ENCODE measurements at places on chromosomes 16 and 17.

DNA sequence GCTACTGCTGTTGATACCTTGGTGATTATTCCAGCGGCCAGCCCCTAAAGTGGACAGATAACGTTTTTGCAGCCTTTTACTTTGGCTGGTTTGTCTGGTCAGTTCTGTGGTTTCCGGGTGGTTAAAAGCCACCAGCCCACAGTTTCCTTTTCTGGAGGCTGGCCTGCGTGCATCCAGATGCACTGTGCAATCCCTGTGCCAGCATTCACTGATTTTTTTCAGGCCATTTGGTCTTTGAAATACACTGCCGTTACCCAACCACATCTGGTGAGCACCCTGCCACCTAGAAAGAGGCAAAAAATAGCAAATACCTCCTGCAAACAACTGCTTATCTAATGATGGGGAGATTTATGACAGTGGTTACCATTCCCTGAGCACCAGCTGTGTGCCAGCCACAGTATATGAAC, 797 bp downstream of the NUDT7 start:
- no peak for DNase-seq

DNA sequence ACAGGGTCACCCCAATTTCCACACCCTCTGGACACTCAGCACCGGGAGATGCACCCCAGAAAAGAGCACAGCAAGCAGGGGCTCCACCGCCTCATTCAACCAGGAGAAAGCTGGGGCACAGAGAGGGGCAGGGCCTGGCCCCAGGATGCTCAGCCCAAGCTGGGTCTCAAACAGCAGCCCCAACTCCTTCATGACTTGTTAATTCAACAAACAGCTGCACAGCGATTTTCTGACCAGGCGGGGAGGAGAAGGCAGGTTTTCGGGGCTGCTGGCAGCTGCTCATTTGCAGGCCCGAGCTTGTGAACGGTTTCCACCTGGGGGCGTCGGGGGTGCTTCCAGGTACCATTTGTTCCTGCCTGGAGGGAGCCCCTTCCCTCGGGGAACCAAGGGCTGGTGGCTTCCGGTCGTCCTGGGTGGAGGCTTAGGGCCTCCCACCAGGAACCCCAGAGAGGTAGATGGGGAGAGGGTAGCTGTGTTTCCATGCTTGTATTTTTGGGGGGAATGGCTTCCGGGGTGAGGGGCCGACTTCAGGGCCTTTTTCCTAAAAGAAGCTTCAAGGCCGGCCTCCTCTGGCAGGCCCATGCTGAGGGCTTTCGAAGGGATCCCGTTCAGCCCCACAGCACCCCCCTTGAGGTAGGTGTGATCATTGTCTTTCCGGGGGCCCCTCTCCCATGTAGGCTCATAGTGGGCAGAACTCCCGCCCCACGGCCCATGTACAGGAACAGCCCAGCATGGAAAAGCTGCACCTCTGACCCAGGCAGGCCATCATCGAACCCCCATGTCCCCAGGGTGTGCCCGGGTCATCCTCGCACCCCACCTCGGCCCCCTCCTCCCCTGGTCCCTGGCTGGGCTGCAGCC, 191.6 kb upstream of the GSE1 start:
- DNase-seq, result no peak

DNA sequence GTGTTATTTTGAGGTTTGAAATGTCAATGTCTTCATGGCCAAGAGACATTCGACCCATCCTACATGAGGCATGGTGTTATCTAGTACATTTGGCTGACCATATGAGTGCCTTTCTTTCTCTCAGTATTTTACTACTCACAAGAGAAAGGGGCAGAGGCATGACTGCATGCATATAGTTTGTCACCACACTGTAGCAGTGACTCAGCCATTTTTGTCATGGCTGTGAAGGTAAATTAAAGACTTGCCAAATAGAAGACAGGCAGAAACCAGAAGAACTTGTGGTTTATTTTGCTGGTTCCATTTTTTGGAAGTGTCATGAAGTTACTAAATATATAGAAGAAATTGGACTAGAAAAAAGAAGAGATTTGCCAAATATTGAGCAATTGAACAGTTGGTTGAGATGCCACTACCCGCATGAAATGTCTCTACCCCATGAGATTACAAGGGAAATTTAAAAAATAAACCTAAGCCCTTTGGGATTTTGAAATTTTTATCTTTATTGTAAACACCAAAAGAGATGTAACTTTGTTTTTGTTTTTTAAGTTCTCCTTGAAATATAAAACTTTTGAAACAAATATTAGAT, 170.3 kb downstream of the CHD9 start:
- DNase-seq, result no peak

GRCh38 chr17:79220713-79221291, 146.2 kb downstream of the ENGASE start:
- no peak for DNase-seq

GRCh38 chr17:68794636-68795434, 160.4 kb downstream of the ABCA8 start:
- no peak for DNase-seq

GRCh38 chr16:62386411-62386810, 350.2 kb upstream of the CDH8 start:
- DNase-seq, result no peak

GRCh38 chr17:56608944-56609343, 15.4 kb downstream of the NOG start:
- no peak for DNase-seq

- no peak for DNase-seq
Measured at GRCh38 chr17:75047398-75048098, 523 bp downstream of the KCTD2 start.

DNA sequence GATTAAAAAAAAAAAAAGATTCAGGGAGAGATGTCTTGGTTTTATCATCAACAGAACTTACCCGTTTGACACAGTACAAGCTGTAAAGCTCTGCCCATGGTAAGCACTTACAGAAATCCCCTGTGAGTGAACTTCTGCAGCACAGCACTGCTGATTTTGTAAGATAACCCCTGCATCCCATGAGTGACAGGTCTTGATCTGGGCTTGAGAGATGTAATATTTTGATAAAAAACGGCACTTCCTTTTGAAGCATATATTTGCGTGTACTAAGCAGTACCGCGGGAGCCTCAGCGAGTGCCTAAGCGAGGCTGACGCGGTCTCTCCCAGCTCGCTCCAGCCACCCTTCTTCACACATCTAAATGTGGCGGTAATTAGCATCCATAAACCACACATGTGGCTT, 50.5 kb downstream of the IKZF3 start:
- no peak for DNase-seq

GRCh38 chr16:18846416-18846815, 45.1 kb upstream of the ARL6IP1 start:
- no peak for DNase-seq

- no peak for DNase-seq
Measured at GRCh38 chr16:68563631-68564381, 24.7 kb downstream of the ZFP90 start.

DNA sequence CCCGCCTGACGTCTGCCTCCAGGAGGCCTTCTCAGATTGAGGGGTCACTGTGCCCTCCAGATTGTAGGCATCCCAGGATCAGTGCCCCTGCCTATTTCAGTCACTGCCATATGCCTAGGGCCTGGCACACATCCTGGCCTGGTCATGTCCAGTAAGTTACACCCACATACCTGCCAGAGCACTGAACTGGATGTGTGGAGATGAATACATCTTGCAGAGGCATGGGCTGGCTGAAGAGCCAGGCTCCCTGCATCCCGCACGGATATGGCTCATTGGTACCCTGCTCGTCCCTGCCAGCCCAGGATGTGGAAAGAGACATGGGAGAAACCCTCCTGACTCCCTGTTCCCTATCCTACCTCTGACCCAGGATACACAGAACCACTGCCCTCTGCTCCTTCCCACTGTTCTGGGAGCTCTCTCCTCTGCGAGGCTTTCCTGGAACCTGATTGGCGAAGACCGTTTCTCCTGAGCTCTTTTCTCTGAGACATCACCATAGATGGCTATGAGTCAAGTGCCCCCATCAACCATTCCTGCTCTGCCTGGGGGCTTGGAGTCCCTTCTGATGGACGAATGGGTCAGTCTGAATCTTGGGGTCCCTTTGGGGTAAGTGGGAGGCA, 40.0 kb upstream of the TAC4 start:
- DNase-seq, result no peak

DNA sequence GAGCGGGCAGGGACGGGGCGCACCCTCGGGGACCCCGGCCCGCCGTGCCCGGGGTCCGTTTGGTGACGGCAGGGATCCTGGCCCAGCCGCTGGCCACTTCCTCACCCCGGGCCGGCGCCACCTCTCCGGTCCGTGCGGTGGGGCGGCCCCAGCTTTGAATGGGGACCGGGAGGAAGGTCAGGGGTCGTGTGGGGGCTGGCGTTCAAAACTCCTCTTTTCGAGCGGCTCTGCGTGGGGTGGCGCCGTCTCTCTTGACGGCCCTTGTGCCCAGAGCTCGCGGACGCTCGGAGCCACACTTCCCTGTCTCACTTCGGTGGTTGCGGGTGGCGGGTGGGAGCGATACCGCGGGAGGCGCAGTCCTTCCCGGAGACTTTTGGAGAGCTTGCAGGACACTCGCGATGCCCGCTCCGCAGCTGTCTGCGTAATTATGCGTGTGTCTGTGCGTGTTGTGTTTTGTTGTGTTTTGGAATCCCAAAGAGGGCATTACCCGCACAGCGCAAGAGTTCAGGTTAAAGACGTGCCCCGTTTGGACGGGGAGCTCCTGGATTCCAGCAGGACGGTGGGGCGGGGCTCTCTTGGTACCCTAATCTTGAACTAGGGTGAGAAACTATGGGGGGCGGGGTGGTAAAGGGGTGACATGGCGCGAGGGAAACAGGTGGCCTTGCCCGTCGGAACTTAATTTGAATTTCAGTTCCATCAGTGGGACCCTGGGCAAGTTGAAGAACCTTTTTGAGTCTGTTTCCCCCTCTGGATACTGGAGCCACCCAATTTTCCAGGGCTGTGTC, 637 bp downstream of the PLCG2 start:
- DNase-seq, result no peak

- no peak for DNase-seq
Measured at GRCh38 chr16:11407047-11407982, 62.1 kb downstream of the RMI2 start.

DNA sequence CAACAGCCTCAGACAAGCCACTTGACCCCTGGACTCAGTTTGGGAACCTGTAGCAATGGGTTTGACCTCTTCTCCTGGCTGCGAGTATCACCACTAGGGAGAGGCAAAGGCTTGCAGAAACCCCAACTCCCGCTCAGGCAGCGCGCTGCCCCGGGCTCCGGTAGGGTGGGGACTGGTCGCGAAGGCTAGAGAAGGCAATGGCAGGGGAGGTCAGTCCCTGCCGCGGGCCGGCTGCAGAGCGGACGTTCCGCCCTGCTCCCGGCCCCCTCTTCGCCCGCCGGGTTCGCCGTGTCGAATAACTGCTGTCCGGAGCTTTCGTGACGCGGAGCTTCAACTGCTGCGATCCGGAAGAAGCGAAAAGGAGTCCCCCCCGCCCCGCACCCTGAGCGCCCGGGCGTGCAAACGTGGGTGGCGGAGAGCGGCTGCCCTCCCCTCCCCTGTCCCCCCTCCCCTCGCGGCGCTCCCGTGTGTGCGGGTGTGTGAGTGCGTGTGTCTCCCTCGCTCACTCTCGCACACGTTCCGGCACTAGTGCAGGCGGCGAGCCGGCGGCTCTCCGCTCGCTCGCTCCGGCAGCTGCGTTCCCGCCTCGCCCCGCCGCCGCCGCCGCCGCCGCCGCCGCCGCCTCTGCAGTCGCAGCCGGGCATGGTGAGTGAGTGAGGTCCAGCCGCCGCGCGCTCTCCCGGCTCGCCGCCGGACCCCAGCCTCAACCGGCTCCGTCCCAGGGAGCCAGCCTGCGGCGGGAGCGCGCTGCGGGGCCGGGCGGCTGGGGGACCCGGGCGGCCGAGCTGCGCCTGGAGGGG, 772 bp upstream of the SHISA6 start:
- DNase-seq, result no peak

- DNase-seq, result no peak
Measured at GRCh38 chr17:62627219-62627903, at the start of gene MRC2. MRC2 (plus strand) TSS chr17:62627670; CDS start chr17:62627803, 133 bp downstream.

- no peak for DNase-seq
Measured at GRCh38 chr16:71645450-71645849, 19.5 kb downstream of the MARVELD3 start.

DNA sequence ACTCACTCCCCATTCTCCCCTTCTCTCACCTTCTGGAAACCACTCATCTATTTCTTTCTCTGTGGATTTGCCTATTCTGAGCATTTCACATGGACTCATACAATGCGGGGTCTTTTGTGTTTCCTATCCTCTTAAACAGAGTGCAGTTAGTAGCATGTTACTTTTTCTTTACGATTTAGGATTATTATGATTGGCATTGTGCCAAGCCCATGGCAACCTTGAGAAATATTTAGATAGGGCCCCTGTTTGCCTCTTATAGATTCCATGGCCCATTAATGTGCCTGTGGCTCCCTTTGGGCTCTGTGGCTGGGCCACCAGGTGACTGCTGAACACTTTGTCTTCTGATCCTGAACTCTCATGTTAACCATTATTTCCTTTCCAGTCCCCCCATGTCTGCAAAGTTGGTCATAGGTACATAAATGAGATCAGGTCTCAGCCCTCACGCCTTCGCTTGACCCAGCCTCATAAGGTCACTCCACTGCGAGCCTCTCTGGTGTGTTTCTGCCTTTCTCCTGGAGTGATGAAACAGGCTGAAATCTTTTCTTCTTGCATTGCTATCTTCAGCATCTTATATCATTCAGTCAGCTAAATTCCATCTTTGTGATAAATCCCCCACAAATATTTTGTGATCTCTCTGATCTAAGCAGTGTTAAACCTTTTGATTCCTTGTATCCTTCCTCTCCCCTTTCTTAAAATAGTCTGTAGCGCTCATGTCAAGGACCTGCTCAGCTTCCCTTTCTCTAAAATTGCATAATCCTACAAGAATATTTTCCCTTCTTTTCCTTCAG, 44.0 kb downstream of the MYH3 start:
- no peak for DNase-seq

GRCh38 chr17:51427856-51428255, 167.5 kb downstream of the UTP18 start:
- DNase-seq, result no peak

GRCh38 chr17:18186627-18186982, 3.0 kb downstream of the ALKBH5 start:
- no peak for DNase-seq

- DNase-seq, result no peak
Measured at GRCh38 chr16:3577302-3577752, at the start of gene NLRC3. NLRC3 (minus strand) TSS chr16:3577403; CDS start chr16:3565036, 12,367 bp downstream.

- DNase-seq, result no peak
Measured at GRCh38 chr17:9890124-9890523, 14.9 kb downstream of the RCVRN start.

- no peak for DNase-seq
Measured at GRCh38 chr17:9217151-9218056, 196.1 kb downstream of the NTN1 start.

DNA sequence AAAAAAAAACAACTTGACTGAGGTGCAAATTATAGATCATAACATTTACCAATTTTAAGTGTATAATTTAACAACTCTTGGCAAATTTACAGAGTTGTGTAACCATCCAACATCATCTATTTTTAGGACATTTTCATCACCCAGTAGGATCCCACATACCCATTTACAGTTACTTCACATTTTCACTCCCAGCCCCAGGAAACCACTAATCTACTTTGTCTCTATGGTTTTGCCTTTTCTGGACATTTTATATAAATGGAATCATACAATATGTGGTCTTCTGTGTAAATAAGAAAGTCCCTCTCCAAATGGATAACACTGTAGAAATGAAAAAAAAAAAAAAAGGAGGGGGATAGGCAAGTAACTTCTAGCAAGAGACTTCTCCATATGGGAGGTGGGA, 26.1 kb upstream of the XYLT1 start:
- DNase-seq, result no peak

- DNase-seq, result no peak
Measured at GRCh38 chr17:69779378-69780214, 295.4 kb upstream of the KCNJ16 start.

- DNase-seq, result no peak
Measured at GRCh38 chr16:67429799-67430503, 970 bp upstream of the HSD11B2 start.

- no peak for DNase-seq
Measured at GRCh38 chr17:44273607-44274006, 5.7 kb upstream of the SLC4A1 start.

Measured in NCI-H1105 (cell line).